ENCODE measurements at places on chromosomes 4 and X. TPM values are rescaled to one million over a fixed set of nuclear protein-coding genes. Genes with fewer than 3 reads are reported as not detected.

DNA sequence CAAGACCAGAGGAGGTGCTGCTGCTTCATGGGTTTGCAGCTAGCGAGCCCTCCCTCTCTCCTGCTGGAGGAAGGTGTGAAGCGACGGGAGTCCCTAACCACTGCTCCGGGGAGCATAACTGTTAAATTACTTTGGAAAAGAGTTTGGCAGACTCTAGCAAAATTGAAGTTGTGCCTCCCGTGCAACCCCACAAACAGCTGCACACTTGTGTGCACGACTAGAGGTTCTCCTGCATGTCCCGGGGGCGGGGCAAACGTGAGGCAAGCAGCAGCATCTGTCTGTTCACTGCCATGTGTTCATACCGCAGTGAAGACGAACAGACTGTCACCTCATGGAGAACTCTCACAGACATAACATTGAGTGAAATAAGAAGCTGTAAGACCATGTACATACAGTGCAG is 34.5 kb downstream of the TNIP2 start:
- no peak for DNase-seq

GRCh38 chr4:113534711-113535110 is 226.8 kb downstream of the CAMK2D start:
- no peak for DNase-seq

- no peak for DNase-seq
Observed at GRCh38 chr4:114257501-114257900, 278.1 kb upstream of the ARSJ start.

DNA sequence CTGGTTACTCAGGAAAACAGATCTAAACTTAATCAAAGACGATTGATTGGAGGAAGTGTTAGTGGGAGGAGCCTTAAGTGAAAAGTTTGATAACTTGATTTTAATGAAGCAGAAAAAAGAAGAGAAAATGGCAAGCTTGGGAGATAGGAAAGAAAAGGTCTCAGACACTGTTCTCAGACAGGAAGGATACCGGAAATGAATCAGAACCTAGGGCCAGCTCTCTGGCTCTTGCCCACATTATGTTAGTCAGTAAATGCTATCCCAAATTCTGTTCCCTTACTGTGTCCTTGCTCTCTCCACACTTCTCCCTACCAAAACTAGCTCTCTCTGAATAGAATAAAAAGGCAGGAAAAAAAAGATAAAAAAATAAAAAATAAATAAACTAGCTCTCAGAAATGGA is 48.6 kb upstream of the TMEM164 start:
- no peak for DNase-seq

DNA sequence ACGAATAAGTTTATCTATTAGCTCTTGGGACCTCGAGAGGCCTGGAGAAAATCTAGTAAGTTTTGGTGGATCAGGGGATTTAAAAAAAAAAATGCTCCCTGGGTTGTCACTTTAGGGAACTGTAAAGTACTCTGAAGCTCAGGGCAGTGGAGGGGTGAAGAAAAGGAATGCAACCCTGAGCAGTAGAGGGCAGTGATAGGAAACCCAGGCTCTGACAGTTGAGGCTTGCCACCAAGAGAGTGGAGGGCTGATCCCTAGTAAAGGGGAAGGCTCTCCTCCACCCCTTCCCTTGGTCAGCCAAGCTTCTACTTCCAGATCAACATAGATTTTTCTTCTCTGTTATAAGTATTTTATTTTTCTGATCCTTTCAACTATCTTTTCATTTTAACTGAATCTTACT is 73.1 kb downstream of the FBXO8 start:
- no peak for DNase-seq

The CLDN34 gene
- total RNA-seq, result not detected

Data from cardiac septum (tissue), 1 donor.